NCI-H510A treated with DMSO at 0.1 percent for 48 hours (cell line): ENCODE measurements at places on chromosomes 4 and X.

DNA sequence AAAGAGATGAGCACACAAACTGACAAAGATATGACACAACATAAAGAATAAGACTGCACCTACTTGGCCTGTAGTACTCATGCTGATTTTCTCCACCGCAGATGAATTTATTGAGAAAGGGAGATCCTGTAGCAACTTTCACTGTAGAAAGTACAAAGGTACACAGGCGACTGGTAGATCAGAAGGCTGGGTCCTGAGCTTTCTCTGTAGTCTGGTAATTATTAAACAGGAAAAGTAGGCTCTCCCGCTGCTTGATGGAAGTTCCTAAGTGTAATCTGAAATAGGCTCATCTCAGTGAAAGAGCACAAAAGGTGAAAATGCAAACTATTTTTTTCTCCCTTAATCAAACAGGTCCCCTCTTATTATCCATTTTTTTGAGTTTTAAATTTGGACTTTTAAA, at the start of gene ADH6:
TSS of gene ADH6 (minus strand) at position 175 of the 400 bp plus-strand sequence. CDS start at position 81, 94 bp downstream.
- no peak for DNase-seq

GRCh38 chr4:133151691-133152329, 2.7 kb downstream of the PCDH10 start:
- DNase-seq, result peak; percentile 10

DNA sequence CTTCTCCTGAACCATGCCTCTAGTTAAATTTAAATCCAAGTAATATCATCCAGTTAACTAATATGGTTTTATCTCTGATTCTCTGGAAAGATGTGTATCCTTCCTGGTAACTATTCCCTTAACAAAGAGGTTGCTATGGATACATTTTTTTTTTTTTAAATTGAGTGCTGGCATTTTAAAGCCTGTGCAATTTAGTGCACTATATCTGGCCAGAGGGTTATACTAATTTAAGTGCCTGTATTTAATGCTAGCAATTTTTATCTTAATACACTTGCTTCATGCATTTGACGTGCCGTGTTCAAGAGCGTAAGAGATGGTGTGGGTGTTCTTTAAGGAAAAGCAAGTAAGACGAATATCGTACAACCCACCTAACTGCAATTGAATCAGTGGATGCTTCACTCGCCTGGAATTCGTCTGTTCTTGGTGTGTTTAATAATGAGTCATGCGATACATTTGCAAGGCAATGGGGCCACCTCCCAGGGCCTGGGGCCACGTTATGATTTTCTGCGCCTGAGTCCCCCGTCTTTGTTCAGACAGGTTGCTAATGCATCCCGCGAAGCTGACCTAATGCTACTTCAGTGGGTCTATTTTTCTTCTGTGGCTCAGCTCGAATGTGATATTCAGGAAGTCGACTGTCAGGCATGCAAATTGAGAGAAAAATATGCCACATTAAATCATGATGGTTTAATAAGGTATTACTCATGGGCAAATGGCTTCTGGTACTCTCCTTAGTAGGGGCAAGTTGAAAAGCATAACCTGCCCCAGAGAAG, 14.2 kb upstream of the MID1 start:
- DNase-seq, result no peak

- no peak for DNase-seq
Observed at GRCh38 chr4:137267024-137267423, 265.3 kb downstream of the PCDH18 start.

GRCh38 chrX:1361275-1361674, 24.7 kb downstream of the IL3RA start:
- no peak for DNase-seq

- no peak for DNase-seq
Observed at GRCh38 chr4:75004755-75005668, 72.1 kb downstream of the PARM1 start.

DNA sequence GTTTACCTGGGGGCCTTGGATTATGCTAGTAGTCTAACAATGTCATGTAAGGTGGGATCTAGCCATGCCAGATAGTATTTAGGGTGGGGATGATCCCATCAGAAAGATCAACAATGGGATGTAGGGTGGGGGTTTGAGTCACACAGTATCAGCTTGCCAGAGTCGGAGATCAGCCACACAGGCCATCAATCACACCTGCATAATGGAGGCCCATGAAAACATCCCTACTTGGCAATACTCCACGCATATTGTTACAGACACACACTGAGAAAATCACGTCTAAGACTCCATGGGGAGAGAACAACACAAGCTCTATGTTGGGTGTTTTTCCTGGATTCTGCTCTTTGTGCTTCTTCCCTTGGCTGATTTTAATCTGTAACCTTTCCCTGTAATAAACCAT, 49.5 kb upstream of the SLC25A4 start:
- DNase-seq, result no peak

DNA sequence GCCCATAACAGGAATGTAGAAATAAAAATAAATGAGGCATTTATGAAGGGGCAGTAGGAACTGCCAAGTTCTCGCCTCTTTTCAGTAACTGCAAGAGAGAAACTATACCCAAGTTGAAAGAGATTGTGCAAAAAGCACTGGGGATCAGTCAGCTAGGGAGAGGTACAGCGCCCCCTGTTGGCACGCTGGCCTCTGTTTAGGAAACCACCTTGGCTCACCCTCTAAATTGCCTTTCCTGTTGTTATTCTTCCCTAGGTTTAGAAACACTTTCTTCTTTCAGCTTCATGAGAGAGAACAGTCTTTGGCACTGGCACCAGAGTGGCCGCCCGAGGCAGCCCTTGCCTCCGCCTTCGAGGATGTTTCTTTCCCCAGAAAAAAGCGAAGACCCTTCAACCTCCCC, 348.5 kb downstream of the MID1IP1 start:
- DNase-seq, result peak; percentile 23

- DNase-seq, result no peak
Observed at GRCh38 chr4:175784986-175785525, 27.0 kb downstream of the GPM6A start.

DNA sequence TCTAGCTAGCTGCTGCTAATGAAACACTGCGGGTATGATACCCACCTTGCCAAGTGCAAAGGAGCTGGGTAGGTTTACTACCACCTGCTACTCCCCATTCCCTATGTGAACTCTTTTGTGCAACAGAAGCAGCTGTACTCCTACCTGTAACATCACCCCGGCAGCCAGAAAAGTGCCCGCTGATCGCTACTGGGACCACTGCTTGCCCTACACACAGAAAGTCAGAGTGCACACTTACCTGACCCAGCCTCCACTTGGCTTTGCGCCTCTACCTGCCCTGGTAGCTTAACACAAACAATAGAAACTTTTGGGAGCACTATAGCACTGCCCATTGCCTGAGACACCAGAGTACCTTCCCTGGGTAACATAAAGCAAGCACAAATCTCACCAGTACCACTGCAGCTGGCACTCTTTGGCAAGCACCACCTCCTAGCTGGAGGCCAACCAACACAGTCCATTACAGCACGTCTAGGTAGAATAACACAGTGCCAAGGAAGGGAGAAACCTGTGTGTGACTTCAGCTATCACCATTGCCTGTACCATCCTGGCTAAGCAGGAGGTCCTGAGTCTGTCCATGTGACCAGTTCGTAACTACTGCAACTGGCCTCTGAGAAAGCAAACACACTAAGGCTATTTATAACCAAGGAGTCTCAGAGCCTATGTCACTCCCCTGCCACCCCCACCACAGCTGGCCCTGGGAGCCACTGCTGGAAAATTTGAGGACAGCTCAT, 80.1 kb downstream of the CENPC start:
- no peak for DNase-seq

DNA sequence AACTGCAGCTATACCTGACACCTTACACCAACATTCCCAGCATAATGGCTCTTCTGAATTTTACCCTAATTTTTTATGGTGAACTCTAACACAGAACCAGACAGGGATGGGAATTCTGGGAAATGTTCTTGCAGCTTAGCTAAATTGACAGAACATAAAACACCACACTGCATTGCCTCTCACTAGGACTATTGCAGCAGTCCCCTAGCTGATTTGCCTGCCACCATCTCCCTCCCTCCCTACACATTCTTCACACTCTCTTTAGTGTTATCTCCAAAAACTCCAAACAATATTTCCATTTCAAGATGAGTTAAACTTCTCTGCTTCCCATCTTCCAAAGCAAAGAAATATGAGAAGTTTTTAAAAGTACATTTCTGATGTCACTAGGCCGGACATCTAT, 733.9 kb upstream of the INTU start:
- no peak for DNase-seq

DNA sequence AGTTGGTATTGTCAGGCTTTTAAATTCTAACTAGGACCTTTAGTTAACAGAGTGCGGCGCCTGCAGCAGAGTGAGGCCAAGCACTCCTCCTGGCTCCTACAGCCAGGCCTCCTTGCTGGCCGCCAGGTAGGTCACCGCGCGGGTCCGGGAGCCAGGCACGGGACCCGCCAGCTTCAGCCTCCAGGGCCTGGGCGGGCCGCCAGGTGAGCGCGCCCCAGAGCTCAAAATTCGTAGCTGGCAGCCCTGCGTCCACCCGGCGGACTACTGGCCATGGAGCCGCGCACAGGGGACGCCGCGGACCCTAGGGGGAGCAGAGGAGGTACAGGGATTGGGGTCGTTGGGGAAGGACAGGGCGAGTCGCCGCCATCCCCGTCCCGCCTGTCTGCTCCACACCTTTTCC, at the start of gene MAGIX:
TSS of gene MAGIX (plus strand) at position 139 of the 400 bp plus-strand sequence. CDS start at position 271, 132 bp downstream.
- DNase-seq, result no peak

GRCh38 chrX:15165832-15166231, 104.1 kb downstream of the ASB9 start:
- DNase-seq, result no peak

- DNase-seq, result no peak
Observed at GRCh38 chr4:6466756-6467381, 5.5 kb downstream of the PPP2R2C start.

- DNase-seq, result peak; percentile 64
Observed at GRCh38 chr4:11468901-11469300, 40.2 kb upstream of the HS3ST1 start.

DNA sequence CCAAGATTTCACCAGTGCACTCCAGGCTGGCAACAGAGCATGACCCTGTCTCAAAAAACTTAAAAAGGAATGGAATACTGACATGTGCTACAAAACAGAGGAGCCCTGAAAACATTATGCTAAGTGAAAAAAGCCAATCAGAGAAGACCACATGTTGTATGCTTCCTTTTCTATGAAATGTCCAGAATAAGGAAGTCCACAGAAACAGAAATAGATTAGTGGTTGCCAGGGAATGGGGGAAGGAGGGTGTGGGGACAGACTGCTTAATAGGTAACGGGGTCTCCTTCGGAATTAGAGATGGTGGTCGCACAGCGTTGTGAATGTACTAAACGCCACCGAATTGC, 30.1 kb upstream of the KIAA0232 start:
- no peak for DNase-seq

DNA sequence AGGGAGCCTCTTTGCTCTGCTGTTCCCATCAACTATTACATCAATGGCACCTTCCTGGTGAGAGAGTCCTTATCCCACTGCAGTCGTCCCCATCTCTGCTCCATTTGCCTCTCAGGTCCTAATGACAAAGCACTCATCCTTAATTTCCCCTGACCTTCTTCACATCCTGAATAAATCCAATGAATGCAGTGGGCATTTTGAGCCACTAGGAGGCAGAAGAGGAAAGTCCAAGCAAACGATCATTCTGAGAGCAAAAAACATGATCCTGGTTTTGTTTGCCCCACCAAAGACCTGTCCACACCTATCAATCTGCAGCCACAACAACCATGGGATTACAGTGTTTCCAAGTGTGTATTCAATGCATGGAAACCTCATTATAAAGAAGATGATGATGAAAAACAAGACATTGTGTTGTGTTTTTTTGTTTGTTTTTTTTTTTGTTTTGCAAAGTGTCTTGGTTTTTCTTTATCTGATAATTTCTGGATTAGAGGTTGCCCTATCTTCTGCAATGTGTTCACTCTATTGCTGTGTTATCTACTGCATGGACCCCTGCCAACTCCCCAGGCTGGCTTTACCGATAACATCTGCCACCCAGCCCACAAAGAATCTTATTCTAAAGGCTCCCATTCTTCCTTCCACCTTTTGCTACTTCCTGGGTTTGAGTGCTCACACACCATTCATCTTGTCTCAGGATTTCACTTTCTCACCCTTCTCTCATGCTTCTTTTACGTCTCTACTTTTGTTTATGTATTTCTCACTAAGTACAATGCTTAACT, 207.2 kb downstream of the NLGN4X start:
- peak; percentile 68 for DNase-seq

DNA sequence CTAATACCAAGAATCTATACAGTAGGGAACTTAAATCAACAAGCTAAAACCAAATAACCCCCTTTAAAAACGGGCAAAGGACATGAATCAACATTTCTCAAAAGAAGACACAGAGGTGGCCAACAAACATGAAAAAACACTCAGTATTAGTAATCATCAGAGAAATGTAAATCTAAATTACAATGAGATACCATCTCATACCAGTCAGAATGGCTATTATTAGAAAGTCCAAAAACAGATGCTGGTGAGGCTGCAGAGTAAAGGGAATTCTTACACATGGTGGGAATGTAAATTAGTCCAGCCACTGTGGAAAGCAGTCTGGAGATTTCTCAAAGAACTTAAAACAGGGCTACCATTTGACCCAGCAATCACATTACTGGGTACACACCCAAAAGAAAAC, 167.8 kb downstream of the PACRGL start:
- no peak for DNase-seq

DNA sequence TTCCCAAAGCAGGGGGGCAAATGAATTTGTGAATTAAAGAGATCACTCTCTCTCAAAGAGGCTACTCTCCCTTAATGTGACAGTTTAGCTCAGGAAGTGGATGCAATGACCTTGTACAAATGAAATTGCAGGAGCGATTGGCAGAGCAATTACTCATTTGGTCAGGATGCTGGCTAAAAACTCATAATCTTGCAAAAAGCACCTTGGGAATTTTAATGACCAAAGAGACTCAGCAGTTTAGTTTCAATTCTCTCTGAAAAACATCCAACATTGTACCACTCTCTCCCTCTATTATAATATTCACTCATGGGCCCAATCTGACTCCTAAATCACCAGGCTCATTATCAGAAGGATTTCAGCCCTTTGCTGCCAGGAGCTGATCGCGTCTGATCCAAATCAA, 26.1 kb downstream of the PDGFC start:
- no peak for DNase-seq

DNA sequence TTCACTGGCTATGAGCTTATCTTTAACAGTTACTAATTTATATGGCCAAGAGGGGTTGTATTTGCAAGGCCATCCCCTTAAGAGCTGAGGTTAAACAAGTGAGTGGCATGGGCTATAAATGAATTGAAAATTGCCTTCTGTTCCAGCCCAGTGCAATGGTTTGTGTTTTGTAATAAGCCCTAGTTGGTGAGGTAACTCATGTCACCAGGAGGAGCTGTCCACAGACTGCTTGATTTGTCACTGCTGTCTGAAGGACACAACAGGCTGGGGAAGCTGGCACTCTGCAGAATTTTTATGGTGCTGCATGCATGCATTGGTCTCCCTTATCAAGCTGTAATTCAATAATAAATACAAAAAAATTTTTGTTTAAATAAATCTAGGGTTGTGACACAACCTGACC, 223.8 kb downstream of the IL1RAPL2 start:
- DNase-seq, result no peak

- DNase-seq, result peak; percentile 59
Observed at GRCh38 chr4:20248155-20248558, 3.5 kb upstream of the SLIT2 start.
